Activated CD4-positive, alpha-beta T cell treated with anti-CD3 and anti-CD28 coated beads, Interleukin-2, amount 10 ng/mL, durations not matched to agents 24 days and 14 days (primary cell): ENCODE measurements at places on chromosomes 4 and X. TPM values are rescaled to one million over a fixed set of nuclear protein-coding genes. Genes with fewer than 3 reads are reported as not detected.

Gene DCLK2
- total RNA-seq, result not detected in 2 replicates

Gene ARHGEF38
- total RNA-seq, result not detected in 2 replicates

Gene DMP1
- total RNA-seq, result not detected in 2 replicates

Gene NAT8L
- total RNA-seq, result 7.3 and 7.7 TPM in 2 replicates

Gene BANK1
- total RNA-seq, result not detected in 2 replicates

Gene RELL1
- total RNA-seq, result 15.7 and 19.1 TPM in 2 replicates

Gene SHISA3
- 0.09 and 0.23 TPM in 2 replicates for total RNA-seq

Gene SSX2
- not detected in 2 replicates for total RNA-seq

Gene STBD1
- total RNA-seq, result 0.14 and 0.35 TPM in 2 replicates
